Cardiac muscle cell (in vitro differentiated cells and primary cell): ENCODE measurements at places on chromosomes 11 and 22. TPM values are rescaled to one million over a fixed set of nuclear protein-coding genes. Genes with fewer than 3 reads are reported as not detected.

OR51E1 gene
- not detected in 2 replicates for total RNA-seq

PITPNB gene
- total RNA-seq, result 50.1 and 73.2 TPM in 2 replicates

FOXRED1 gene
- total RNA-seq, result 38.5 and 38.7 TPM in 2 replicates

SLC7A4 gene
- total RNA-seq, result 1.8 and 4.0 TPM in 2 replicates

- H3K27me3 ChIP-seq, result no peaks in the 10 kb centered on the region
- H3K4me3 ChIP-seq, result no peak overlapping the region
- no peaks in the 10 kb centered on the region for H3K36me3 ChIP-seq
- peak; percentile 98 for DNase-seq
Observed at GRCh38 chr22:45552580-45553350, 50.1 kb downstream of the FBLN1 start.

DNA sequence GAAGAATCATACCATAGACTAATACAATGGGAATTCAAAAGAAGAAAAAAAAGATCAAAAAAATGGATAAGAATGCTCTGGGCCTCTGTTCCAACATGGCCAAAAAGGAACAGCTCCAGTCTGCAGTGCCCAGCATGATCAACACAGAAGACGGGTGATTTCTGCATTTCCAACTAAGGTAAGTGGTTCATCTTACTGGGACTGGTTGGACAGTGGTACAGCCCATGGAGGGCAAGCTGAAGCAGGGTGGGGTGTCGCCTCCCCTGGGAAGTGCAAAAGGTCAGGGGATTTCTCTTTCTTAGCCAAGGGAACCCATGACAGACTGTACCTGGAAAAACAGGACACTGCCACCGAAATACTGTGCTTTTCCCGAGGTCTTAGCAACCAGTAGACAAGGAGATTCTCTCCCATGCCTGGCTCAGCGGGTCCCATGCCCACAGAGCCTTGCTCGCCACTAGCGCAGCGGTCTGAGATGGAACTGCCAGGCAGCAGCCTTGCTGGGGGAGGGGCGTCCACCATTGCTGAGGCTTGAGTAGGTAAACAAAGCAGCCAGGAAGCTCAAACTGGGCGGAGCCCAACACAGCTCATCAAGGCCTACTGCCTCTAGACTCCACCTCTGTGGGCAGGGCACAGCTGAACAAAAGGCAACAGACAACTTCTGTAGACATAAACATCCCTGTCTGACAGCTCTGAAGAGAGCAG is 428.4 kb downstream of the MN1 start:
- no peaks in the 10 kb centered on the region for H3K27me3 ChIP-seq
- no peak overlapping the region for H3K27ac ChIP-seq
- no peak overlapping the region for H3K4me3 ChIP-seq
- H3K4me1 ChIP-seq, result no peaks in the 10 kb centered on the region

DNA sequence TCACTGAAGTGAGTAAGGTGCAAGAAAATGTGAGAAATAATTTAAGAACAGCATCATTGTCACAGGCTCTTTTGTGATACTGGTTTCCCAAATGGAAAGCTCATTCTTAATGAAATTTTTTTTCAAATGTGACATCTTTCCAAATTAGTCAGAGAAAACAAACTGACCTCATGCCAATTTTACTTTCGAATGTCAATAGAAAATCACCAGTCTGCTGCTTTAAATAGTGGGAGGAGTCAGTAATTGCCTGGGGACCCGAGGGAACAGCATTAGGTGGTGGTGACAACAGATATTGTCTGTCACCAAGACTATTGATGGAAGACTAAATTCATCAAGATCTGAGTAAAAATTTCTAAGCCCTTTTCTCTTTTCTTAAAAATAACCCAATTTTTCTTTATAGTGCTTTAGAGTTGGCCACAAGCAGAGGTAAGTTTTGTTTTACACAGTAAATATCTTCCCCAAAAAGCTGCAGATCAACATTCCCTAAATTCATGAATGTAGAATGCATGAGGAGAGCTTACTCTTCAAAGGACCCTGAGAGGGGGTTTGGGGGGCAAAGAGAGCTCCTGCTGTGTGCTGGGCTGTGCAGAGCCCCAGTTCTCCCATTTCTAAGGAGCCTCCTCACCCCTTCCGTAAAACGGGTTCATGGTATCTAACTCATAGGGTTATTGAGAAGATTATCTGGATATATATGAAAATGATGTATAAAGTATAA is 95.1 kb downstream of the PIWIL4 start:
- H3K36me3 ChIP-seq, result no peaks in the 10 kb centered on the region
- H3K4me1 ChIP-seq, result no peaks in the 10 kb centered on the region
- DNase-seq, result no peak
- H3K4me3 ChIP-seq, result no peak overlapping the region
- no peaks in the 10 kb centered on the region for H3K27me3 ChIP-seq
- H3K27ac ChIP-seq, result no peak overlapping the region

DNA sequence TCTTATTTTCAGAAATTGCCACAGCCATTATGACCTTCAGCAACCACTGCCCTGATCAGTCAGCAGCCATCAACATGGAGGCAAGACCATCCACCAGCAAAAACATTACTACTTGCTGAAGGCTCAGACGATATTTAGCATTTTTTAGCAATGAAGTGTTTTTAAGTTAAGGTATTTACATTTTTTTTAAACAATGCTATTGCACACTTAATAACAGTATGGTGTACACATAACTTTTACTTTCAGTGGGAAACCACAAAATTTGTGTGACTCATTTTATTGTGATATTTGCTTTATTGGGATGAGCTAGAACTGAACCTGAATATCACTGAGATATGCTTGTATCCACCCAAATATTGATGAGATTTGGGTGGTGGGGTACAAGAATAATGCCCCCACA is 110.9 kb downstream of the TSPAN18 start:
- H3K27me3 ChIP-seq, result no peaks in the 10 kb centered on the region
- DNase-seq, result no peak
- no peaks in the 10 kb centered on the region for H3K36me3 ChIP-seq
- H3K27ac ChIP-seq, result no peak overlapping the region
- H3K4me1 ChIP-seq, result peaks cover 5% of the 10 kb centered on the region

GRCh38 chr11:115924744-115925567 is 420.7 kb upstream of the CADM1 start:
- DNase-seq, result no peak
- no peak overlapping the region for H3K27ac ChIP-seq
- no peaks in the 10 kb centered on the region for H3K4me1 ChIP-seq
- no peaks in the 10 kb centered on the region for H3K27me3 ChIP-seq

DNA sequence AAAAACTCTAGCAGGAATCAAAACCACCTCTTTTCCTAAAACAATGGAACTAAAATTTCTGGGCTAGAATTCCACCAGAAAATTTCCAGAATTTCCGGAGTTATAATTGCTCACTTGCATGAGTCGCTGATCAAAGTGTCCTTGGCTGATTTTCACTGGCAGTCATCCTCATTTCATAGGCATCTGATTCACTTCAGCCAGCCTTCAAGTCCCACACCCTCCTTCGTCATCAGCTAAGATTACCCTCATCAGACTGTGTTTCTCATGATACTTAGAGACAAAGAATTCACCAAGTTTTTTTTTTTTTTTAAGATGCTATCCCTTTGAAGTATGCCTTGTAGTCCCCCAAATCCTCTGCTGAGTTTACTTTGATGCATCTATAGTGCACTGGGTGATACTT is 71.5 kb upstream of the RAB38 start:
- no peak overlapping the region for H3K27ac ChIP-seq
- no peak overlapping the region for H3K4me3 ChIP-seq
- no peaks in the 10 kb centered on the region for H3K4me1 ChIP-seq
- no peaks in the 10 kb centered on the region for H3K27me3 ChIP-seq
- peak; percentile 75 for DNase-seq

- H3K4me1 ChIP-seq, result no peaks in the 10 kb centered on the region
- no peaks in the 10 kb centered on the region for H3K27me3 ChIP-seq
- H3K4me3 ChIP-seq, result no peak within 1 kb of the TSS
- peaks cover 53% of the 10 kb centered on the region for H3K36me3 ChIP-seq
- no peak within 1 kb of the TSS for H3K27ac ChIP-seq
Observed at GRCh38 chr11:58622344-58622743, at the start of gene CNTF. CNTF (plus strand) TSS chr11:58622665; CDS start chr11:58622753, 88 bp downstream.

GRCh38 chr11:118224511-118225188 is at the start of gene JAML:
JAML (minus strand) TSS chr11:118225011; CDS start chr11:118214866, 10,145 bp downstream.
- H3K4me1 ChIP-seq, result peaks cover 5% of the 10 kb centered on the region
- no peak within 1 kb of the TSS for H3K27ac ChIP-seq
- H3K4me3 ChIP-seq, result no peak within 1 kb of the TSS
- DNase-seq, result no peak
- H3K36me3 ChIP-seq, result no peaks in the 10 kb centered on the region

DNA sequence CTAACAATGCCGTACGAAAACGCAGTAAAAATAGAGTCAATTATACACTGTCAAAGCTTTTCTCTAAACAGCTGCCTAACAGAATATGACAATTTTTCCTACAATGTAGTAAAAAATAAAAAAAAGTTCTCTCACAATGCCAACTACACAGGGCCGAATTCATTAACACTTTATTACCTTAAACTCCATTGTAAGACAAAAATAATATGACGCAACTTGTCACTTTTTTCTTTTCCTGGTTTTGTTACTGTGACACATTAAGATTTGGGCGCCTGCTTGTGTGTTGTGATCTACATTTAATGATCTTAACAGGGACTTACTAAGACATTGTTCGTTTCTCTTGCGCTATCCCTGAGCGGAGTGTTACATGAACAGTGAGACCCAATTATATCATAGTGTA is 204.1 kb downstream of the INSC start:
- H3K36me3 ChIP-seq, result no peaks in the 10 kb centered on the region
- H3K27ac ChIP-seq, result no peak overlapping the region
- H3K4me1 ChIP-seq, result no peaks in the 10 kb centered on the region
- no peaks in the 10 kb centered on the region for H3K27me3 ChIP-seq

GRCh38 chr11:33936725-33937604 is 45.1 kb upstream of the LMO2 start:
- no peak overlapping the region for H3K4me3 ChIP-seq
- peak overlapping the region; percentile 86 for H3K27ac ChIP-seq
- peak; percentile 65 for DNase-seq
- no peaks in the 10 kb centered on the region for H3K27me3 ChIP-seq
- H3K4me1 ChIP-seq, result peaks cover 25% of the 10 kb centered on the region
- H3K36me3 ChIP-seq, result no peaks in the 10 kb centered on the region

DNA sequence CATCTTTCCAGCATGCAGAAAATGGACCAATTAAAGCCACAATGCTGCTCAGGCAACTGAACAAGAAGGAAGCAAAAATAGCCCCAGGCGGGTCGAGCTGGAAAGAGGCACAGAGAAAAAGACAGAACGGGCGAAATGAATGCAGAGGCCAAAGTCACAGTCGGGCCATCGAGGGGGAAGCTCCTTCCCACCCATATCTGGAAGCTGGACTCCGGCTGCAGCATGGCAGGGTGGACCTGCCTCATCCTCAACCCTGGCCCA is 58.6 kb upstream of the PRDM11 start:
- no peaks in the 10 kb centered on the region for H3K27me3 ChIP-seq
- H3K4me1 ChIP-seq, result peaks cover 11% of the 10 kb centered on the region
- H3K4me3 ChIP-seq, result no peak overlapping the region
- no peaks in the 10 kb centered on the region for H3K36me3 ChIP-seq
- H3K27ac ChIP-seq, result no peak overlapping the region

- no peak overlapping the region for H3K4me3 ChIP-seq
- no peak overlapping the region for H3K27ac ChIP-seq
- H3K27me3 ChIP-seq, result no peaks in the 10 kb centered on the region
- no peaks in the 10 kb centered on the region for H3K36me3 ChIP-seq
- no peaks in the 10 kb centered on the region for H3K4me1 ChIP-seq
- DNase-seq, result no peak
Observed at GRCh38 chr11:107808521-107808920, 50.1 kb downstream of the SLC35F2 start.

GRCh38 chr11:30826911-30827310 is 240.8 kb upstream of the MPPED2 start:
- DNase-seq, result no peak
- peak overlapping the region; percentile 80 for H3K27ac ChIP-seq
- H3K36me3 ChIP-seq, result no peaks in the 10 kb centered on the region
- peaks cover 45% of the 10 kb centered on the region for H3K4me1 ChIP-seq
- no peak overlapping the region for H3K4me3 ChIP-seq
